ENCODE measurements at places on chromosomes 5 and 9.

- no peak for DNase-seq
These were observed 13.8 kb downstream of the TSPAN17 start for GRCh38 chr5:176660860-176661641.

GRCh38 chr9:22483528-22484070, 37.0 kb downstream of the DMRTA1 start:
- no peak for DNase-seq

GRCh38 chr9:6787793-6788161, 30.0 kb downstream of the KDM4C start:
- DNase-seq, result no peak

- DNase-seq, result no peak
These were observed 114.4 kb downstream of the TENT4A start for GRCh38 chr5:6827526-6828219.

DNA sequence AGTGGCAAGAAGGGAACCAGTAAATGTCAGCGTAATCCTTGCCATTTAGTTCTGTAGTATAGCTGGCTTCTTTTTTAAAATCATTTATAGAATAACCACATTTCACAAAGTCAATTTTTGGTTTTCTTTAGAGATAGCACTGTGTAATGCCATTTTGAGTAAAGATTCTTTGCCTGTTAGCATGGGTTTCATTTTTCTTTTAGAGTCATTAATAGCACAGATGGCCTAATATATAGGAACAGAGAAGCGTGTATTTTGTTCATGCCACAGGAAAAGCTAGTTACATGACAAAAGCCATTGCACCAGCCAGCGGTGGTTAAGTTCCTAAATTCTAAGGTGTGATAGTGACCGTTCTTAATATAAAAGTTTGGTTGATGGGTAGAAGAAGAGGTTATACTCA, 1363.9 kb downstream of the MAT2B start:
- DNase-seq, result no peak

GRCh38 chr5:149069711-149070110, 6.8 kb upstream of the SH3TC2 start:
- no peak for DNase-seq
